Stimulated activated CD8-positive, alpha-beta memory T cell treated with anti-CD3 and anti-CD28 coated beads, Interleukin-15, amount 100 ng/mL, for 4 hours (primary cell): ENCODE measurements at places on chromosomes 12 and 14.

GRCh38 chr14:32382704-32383103 is 53.6 kb downstream of the AKAP6 start:
- no peak for DNase-seq

DNA sequence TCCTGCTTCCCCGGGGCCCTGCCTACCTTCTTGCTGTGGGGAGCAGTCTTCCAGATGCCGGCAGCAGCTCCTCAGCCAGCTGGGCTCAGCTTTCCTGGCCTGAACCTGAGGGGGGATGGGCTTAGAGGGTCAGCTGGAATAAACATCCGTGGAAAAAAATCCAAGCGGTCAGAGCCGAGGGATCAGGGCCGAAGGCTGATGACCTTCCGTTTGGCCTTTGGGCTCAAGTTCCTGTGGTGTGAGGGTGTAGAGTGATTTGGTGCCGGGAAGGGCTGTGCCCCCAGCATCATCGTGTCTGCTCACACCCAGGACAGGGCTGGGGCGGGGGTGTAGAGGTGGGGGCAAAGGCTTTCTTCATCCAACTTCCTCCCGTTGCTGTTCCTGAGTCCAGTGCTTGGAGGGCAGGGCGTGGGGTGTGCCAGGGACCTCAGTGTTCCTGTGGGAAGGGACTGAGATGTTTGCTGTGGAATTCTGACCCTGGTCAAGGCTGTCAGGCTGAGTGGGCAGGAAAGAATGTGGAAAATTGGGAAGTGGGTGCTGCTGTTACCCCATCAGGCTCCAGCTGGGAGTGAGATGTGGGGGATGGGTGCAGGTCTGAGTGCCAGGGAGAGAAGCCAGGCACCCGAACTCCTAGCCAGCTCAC is 2.6 kb downstream of the SMIM41 start:
- DNase-seq = no peak

DNA sequence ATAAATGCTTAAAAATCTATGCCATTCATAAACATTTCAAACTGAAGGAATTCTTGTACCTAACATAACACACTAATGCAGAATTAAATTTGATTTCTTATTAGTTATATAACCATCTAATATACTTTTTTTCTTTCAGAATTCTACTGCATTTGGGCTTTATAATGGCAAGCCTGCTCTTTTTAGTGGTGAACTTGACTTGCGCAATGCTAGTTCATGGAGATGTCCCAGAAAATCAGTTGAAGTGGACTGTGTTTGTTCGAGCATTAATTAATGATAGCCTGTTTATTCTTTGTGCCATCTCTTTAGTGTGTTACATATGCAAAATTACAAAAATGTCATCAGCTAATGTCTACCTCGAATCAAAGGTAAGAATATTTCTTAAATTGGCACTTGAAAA is 47.3 kb downstream of the GPR137C start:
- DNase-seq = no peak

DNA sequence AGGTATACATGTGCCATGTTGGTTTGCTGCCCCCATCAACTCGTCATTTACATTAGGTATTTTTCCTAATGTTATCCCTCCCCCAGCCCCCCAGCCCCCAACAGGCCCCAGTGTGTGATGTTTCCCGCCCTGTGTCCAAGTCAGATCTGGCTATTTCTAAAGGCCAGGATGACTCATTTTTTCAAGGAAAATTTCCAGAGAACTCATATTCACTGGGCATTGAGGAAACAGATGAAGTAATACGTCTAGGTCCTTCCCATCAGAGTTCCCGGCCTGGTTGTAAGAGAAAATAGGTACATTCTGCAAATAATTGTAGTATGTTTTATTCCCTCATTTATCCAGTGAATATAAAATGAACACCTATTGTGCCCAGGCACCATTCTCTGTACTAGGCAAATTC is 345.2 kb downstream of the BCL11B start:
- DNase-seq = no peak

DNA sequence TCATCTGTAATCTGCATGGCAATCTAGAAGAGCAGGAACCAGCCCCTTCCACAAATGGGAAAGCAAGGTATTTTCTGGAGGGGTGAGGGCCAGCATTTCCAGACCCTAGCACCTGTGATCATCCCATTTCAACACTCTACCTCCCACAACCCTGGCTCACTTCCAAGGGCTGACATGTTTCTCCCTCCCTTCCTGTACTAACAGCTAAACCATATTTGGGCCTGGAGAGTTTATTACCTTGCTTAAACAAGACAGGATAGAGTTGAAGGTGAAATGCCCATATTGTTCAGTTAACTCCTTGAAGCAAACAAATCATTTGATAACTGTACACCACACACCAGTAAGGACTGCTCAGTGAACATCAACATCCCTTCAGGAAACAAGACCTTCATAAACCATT is 158.4 kb downstream of the PPM1H start:
- DNase-seq = no peak

- DNase-seq = no peak
These were observed 1470.7 kb downstream of the AACS start for GRCh38 chr12:126535971-126536370.

DNA sequence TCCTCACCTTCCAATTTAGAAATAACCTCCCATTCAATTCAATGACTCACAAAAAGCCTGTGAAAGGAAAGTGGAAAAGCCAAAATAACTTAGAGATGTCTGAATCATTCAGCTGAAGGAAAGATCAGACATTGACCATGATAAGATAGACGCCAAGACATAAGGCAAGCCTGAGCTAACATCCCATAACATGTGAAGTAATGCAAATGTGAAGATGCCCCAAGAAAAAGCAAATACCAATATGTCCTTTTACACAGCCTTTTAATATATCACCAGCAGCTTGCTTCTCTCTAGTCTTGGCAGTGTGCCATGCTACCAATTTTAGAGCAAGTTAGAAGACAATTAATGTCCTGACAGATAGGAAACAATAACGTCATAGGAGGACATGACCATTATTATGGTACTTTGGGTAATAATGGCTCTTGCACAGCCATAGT is 2.4 kb upstream of the NUMB start:
- DNase-seq = no peak

DNA sequence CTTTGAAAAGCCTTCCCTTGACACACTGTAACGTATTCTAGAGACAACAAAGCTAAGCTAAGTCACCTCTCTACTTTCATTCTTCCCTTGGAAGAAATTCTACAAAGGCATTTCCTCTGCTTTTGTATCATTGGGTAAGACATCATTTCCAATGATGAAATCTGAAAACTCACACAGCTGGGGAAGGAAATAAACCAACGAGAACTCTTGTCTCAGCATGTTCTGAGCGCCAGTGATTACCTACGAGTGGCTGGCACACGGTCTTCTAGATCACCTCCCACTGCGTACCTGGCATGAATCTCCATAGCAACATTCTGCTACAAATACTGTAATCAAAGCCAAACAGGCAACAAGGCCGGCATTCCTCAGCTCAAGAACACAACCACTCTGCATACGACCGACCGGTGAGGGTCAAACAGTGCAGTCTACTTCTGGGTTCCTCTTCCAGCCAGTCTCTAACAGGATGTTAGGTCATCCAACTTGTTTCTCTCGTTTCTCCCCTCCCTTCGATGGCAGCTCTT is 7.6 kb downstream of the VPS37B start:
- no peak for DNase-seq

- DNase-seq = no peak
These were observed 974.5 kb upstream of the FLRT2 start for GRCh38 chr14:84555493-84555892.

DNA sequence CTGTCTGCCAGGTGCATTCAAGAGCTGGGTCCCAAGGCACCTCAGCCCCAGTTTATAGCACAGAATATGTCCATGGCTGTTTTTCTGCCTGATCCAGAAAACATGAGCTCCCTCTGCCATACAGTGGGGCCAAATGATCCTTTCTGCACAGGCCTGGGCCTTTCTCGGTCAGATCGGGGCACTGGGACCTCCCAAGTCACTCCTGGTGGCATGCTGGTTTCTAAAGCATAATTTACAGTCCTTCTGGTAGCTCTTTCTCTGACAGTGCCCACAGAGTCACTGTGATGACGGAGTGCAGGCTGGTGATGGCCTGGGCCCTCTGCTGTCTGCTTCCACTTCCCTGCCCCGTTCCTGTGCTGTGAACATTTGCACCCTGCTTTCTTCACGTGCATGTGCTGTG is 99.2 kb downstream of the ADGRD1 start:
- DNase-seq = no peak

- DNase-seq = no peak
These were observed 61.9 kb upstream of the MAX start for GRCh38 chr14:65164068-65164824.

GRCh38 chr14:59511916-59512575 is 27.7 kb downstream of the JKAMP start:
- DNase-seq = no peak

DNA sequence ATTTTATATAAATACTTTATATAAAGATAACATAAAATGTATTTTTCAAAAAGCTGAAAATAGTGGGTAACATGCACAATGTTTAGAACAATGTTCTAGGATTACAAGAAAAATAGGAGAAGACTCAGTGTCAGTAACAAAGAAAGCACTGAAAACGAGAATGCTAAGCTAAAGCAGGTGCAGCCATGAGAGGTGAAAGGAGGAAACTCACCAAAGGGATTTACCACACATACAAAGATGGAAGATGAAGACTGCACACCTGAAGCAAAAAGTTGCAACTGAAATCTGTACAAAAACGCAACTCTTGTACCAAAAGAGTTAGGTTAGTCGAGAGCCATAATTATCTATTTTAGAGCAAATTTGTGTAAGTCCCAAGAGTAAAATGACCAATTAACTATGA is 1176.1 kb downstream of the LRFN5 start:
- no peak for DNase-seq
